ENCODE measurements at places on chromosomes 3 and 15.

GRCh38 chr15:60745469-60746061 lies 266.6 kb upstream of the ICE2 start:
- no peak for DNase-seq

DNA sequence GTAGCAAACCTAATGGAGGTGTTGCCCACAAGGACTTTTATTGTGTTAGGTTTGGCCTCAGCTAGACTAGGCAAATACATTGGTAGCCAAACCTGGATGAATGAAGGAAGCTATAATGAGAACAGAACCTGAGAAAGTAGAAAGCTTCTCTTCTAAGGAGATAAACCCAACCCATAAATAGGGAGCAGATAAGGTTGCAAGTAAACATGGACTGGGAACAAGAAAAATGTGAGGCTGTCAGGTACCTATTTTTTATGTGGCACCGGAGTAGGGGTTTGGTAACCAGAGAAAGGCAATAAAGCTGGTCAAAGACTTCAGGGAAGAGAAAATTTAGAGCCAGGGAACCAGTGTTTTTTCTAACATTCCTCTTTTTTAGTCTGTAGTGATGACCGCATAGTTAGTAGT lies 25.0 kb downstream of the ZNF654 start:
- DNase-seq, result no peak

DNA sequence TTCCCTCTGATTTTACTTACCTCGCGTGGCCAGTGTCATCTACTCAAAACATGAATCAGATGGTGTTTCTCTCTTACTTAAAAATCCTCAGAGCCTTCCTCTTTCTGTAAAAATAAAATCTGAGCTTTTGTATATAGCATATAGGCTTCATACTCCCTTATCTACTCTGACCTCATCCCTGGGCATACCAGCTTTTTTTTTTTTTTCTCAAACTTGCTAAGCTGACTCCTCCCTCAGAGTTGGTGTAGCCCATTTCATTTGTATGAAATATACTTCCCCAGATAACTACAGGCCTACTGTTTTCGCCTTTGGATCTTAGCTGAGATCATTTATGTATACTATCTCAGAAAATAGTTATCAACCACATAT lies 648.9 kb upstream of the ALCAM start:
- DNase-seq, result no peak

DNA sequence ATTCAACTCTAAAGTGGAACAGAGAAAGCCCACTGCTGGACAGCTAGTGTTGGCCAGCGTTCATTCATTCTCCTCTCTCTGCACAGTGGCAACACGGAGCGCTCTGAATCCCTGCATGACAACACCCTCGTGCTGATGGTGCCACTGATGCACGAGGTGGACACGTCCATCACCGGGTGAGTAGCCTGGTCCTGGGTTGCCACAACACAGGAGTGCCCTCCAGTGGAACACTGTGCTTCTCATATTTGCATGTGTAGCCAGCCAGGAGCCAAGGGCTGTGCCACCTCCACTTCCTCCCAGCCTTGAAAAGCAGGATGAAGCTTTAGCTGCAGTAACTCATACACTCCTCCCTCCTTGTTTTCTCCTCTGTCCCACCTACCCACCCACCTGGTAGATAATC lies 120.0 kb upstream of the CTDSPL start:
- DNase-seq, result no peak

GRCh38 chr3:152263711-152264110 lies 5.0 kb upstream of the MBNL1 start:
- no peak for DNase-seq

DNA sequence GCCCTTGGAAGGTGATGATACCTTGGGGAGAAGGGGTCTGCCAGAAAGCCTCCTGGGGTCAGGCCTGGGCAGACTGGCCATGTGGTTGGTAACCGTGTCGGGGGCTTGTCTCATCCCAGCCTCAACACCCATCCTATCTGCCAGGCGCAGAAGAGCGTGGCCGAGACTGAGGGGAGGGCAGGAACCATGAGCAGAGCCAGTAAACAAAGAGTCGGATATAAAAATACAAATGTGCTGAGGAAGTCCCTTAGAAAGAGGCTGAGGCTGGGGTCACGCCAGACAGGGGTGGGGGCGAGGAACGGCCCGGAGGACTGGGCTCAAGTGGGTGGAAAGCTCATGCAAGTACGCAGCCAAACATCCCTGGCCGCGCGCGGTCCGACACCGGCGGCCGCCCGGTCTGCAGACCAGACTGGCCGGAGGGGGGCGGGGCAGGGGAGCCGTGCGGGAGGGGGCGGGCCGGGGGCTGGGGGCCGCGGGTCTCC lies 1.9 kb downstream of the CAMK2N2 start:
- no peak for DNase-seq

DNA sequence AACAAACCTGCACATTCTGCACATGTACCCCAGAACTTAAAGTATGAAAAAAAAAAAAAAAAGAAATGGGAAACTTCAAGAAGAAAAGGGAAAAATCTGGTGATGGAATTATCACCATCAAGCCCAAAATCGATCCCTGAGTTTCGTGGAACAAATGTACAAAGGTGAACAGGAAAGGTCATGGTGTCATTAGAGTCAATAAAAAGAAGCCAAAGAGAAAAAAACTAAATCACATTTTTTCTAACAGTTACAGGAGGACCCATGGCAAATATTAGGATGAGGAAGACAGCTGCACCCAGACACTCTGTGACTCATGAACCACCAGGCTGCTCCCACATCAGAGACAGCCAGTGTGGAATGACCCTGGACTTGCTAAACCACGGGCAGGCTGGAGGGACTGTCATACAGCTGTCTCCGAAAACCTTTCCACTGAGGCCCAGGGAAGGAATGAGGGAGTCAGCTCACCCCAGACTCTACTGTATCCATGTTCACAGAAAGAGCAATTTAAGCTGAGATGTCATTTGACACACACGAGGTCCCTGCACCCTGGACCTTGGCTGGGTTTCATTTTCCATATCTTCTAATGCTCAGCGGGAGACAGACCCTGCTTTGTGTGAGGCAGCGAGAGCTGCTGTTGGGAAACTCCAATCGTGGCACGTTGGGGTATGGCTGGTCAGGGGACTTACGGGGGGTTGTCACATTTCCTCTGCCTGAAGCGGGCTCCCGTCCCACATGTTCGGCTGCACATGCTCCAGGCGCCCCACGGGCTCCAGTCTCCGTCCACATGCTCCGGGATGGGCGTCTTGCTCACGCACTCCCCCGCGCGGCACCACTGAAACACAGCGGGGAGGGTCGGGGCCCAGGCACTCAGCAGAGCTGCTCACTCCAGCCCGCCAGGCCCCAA lies 210.2 kb downstream of the ADAMTS17 start:
- peak; percentile 93 for DNase-seq

DNA sequence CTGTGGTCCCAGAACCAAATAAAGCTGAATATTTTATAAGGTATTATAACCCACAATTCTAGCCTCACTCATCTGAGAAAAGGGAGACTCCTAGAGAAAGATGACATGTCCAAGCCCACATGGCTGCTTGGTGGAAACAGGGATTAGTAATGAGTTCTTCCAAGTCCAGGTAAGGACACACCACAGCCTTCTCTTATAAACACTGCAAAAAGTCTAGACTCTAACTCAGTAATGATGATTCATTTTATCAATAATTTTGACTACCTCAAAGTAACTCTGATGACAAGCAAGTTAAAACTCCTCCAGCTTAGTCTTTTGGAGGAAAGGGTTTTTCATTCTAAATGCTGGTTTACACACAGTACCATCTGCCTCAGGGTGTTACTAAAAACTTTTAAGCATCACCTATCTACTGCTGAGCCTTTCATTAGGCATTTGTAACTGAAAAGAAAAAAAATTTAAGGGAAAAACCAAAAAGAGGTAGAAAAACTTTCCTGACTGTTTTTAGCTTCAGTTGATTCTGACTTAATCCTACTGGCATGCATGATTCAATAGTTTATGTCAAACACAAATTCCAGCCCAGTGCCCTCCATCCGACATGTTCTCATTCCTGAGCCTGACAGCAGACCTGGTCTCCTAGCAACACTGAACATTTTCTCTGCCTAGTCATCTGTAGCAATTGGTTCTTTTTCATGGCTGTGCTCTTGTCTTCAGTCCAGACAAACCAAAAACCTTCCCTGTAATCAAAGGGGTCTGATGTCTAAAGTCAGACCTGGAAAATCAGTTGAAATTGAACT lies 43.9 kb downstream of the P3H2 start:
- peak; percentile 76 for DNase-seq

DNA sequence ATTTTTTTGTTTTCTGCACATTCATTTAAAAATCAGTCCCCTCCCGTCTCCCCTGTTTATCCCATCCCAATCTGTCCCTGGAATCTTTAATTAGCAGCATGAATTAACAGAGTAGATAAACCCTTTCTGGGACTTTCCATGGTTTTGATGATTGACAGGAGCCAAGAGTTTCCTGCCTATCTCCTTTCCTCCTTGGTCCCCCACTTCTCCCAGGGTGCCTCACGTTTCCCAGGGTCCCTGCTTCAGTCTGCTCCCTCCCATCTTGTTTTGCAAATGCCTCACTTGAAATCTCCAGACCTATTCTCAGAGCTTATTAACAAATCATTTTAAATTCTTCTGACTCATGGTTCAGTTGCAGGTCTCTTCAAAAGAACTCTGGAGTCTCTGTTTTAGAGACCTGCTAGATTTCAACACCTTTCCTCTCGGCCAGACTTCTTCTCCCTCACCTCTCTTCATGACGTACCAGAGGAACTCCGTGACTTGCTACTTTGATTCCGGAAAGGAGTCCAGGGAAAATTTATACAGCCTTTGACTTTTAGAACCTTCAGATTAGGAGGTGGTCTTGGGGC lies 238.5 kb downstream of the ITPR1 start:
- no peak for DNase-seq

DNA sequence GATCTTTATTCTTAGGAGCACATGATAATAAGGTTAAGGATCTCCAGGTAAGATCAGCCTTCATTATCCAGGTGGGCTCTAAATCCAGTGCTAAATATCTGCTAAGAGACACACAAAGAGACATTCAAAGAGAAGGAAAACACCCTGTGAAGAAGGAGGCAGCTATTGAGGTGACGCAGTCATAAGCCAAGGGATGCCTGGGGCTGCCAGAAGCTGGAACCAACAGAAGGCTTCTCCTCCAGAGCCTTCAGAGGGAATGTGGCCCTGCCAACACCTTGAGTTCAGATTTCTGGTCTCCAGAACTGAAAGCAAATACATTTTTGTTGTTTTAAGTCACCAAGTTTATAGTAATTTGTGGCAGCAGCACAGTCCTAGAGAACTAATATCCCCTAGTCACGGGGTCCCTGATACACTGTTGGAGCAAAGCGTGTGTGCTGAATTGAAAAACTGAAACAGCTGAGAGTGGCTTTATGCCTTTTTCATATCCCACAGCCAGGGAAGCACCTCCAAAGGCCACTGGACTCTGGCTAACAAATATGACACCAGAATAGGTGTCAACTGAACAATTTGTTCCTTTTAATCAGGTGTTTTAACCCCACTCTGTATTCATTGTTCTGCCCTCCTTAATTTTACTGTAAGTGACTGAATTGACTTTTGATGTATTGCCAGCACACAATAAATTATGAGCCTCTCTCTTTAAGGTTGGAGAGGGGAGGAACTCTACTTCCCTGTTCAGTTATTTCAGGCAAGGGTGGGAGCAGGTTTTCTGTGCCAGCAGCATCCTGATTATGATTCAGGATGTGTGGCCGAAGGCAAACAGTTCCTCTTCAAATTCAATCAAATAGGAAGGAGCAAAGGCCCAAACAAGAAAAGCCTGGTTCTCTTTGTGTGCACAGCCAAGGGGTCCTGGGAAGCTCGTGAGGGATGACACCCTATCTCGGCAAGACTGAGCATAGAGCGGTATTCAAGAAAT lies 151.8 kb upstream of the HES1 start:
- DNase-seq, result no peak

DNA sequence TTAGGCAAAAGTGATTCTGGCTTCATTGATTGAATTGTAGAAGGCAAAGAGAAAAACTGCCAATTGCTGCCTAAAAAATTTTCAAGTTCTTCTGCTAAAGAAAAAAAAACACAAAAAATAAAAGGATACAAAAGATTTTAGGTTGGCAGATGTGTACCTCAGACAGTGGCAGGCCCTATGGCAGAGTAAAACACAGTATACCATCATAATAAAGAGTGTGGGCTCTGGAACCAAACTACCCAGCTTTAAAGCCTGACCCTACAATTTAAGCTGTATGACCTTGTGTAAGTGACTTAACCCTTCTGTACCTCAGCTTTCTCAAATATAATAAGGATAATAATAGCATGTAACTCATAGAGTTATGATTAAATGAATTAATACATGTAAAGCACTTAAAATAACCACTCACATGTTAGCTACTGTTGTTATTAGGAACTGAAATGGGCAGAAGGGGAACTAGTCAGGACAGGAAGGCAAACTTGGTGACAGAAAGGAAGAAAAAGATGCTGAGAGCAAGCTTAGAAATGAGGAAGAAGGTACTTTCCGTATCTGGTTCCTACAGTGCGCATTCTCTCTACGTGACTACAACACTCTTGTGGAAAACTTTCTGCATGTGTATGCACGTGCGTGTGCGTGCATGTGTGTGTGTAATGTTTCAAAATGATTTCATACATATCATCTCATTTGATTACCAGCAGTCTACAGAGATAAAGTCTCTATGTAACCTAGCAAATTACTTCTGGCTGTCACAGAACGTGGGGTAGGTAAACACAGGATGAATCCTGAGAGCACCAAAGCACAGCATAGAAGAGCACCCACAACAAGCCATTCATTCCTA lies 13.6 kb upstream of the GATM start:
- no peak for DNase-seq

- DNase-seq, result no peak
These were observed 115.0 kb upstream of the LRIG1 start for GRCh38 chr3:66615643-66616301.

- no peak for DNase-seq
These were observed 312.4 kb upstream of the KCNMB2 start for GRCh38 chr3:178223876-178224275.

DNA sequence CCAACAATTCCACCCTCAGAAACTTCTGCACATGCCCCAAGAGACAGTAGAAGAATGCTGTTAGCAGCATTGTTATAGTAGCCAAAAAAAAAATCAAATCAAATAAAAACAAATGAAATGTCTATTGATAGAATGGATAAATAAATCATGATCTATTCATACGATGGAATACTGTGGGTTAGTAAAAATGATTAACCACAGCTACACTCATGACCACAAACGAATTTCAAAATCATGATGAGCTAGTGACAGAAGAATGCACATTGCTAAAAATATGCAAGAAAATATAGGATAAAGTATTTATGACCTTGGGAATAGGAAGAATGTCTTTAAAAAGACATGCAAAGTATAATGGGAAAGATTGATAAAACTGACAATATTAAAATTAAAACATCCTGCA lies 57.5 kb upstream of the ACAN start:
- DNase-seq, result peak; percentile 65

- no peak for DNase-seq
These were observed 302.2 kb downstream of the TUSC7 start for GRCh38 chr3:117011687-117012250.

- no peak for DNase-seq
These were observed 31.3 kb downstream of the SHQ1 start for GRCh38 chr3:72816862-72817355.

- DNase-seq, result no peak
These were observed 134.1 kb downstream of the ARPP21 start for GRCh38 chr3:35773417-35773816.

DNA sequence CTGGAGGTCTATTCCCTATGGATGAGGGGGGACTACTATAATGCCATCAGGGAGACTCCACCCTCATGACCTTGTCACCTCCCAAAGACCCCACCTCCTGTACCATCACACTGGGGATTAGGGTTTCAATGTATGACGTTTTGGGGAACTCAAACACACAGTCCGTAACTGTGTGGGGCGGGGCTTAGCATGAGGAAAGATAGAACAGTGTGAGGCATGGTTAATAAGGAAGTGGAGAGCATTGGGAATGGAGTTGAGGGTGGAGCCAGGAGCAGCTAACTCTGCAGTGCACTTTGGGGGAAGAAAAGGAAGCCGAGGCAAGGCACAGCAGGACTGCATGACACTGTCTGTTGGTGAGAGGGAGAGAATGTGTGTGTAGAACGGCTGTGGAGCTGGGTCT lies 90.9 kb upstream of the AGBL1 start:
- no peak for DNase-seq

All from hepatic stellate cell (primary cell).